ENCODE measurements at places on chromosomes 4 and X.

GRCh38 chr4:10622728-10623127 is 61.8 kb downstream of the CLNK start:
- no peak for DNase-seq

DNA sequence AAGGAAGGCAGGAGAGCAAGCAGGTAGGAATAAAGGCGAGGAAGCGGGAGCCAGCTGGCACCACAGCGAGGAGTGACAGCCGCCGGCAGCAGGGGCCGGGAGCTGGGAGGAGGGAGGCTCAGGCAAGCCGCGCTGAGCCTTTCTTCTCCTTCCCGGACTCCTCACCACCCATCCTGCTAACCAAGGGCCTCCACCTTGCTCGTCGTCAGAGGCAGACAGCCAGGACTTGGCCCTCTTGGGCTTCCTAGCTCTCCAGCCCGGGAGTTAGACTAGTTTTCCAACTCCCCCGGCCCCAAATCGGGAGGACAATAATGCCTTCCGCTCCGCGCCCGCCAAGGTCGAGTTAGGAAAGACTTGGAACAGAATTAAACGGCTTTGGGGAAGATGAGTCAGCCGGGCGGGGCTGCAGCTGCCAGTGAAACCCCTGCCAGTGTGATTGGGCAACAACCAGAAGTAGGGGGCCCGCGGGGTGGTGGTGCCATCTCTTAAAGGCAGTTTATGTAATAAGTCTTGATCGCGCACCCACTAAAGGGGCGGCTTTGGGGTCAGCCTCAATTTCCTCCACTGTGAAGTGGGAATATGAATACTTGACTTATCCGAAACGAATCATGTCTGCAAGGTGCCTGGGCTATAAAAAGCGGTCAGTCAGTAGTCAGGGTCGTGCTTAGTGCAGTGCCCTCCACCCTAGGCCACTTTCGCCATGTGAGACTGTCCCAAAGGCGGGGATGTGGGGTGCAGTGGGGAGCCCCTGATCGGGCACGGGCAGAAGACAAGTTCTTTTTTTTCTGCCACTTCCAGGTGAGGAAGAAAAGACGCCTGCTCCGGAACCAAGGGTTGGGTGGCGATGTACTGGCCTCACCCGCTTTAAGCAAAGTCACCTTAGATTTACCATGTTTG is 6.7 kb upstream of the HSD17B10 start:
- peak; percentile 42 for DNase-seq

- no peak for DNase-seq
These were observed 17.1 kb upstream of the MAN2B2 start for GRCh38 chr4:6557856-6558255.

GRCh38 chr4:1501754-1502500 is 95.7 kb upstream of the NKX1-1 start:
- no peak for DNase-seq

DNA sequence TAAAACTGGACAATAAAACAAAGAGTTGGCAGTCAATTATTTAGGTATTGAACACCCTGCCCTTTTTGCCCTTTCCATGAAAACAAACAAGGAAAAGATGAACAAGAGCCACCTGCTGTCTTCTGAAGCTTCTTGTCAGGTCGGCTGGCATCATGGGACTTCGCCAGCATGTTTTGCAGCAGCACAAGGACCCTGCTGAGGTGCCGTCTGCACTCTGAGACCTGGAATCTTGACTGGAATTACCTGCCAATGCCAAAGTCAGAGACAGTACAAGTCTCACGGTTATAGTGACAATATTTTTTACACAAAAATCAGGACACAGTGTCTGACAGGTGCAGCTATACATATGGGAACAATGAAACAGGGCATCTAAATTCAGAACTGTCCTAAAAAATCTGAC is 284.5 kb downstream of the GASK1B start:
- no peak for DNase-seq
